ENCODE measurements at places on chromosomes 7 and 10.

DNA sequence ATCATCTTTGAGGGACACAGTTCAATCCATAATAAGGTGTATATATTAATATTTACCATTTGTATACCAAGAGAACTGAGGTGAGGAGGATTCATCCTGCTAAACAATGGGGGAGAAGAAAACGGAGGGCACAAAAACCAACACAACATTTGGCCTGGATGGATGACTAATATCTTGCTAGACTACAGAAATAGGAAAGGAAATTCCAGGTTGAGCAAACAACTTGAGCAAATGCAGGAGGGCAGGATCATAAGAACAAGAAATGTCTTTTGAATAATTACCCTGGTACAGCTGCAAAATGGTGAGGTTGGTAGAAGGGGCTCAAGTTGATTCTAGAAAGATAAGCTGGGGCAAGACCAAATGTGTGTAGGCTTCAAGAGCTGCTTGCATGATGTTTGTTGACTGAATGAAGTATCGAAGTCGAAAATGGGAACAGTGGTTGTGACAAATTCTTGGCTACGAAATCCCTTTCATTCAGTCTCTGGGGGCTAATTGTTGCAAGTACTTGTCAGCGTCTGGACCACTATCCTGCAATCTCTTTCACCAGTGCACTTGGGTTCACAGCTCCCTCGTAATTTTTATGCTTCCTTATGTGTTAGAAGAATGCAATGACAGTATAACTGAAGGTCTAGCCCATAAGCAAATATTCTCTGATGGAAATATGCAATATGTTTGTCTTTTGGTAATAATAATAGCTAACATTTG, 176.2 kb downstream of the PTEN start:
- no peak for DNase-seq

DNA sequence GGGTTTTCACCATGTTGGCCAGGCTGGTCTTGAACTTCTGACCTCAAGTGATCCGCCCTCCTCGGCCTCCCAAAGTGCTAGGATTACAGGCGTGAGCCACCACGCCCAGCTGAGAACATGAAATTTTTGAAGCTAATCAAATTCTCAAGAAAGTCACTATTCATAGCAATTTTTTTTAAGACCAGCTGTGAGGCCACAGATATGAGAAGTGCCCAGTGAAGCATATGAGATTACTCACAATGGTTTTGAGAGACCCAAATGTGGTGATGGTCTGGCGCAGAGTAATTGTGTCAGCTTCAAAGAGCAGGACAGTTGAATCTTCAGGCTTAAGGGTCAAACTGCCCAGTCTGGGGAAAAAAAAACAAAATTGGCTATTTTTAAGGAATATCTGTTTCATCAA, 16.2 kb downstream of the NCOA4 start:
- DNase-seq, result no peak

DNA sequence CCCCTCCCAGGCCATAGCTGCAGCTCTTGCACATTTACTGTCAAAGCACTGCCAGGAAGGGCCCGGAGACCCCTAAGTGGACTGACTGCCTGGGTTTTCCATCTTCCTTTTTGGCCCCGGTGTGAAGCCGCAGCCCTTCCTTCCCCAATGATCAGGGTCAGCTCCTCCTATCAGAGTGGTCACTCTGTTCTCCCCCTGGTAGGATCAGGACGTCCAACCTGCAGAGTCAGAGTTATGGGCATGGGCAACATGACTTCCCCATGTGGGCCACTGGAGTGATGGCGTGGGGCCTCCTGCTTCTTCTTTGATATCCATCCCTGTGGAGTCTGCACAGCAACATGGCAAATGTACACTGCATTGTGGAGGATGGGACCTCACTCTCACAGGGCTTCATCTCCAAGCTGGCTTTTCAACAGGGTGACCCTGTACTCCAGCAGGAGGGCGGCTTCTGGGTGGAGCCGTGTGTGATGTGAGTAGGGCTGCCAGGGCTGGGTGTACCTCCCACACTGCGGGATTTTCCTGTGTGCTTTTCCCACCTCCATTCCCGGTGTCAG, 6.4 kb upstream of the RAMP3 start:
- no peak for DNase-seq

DNA sequence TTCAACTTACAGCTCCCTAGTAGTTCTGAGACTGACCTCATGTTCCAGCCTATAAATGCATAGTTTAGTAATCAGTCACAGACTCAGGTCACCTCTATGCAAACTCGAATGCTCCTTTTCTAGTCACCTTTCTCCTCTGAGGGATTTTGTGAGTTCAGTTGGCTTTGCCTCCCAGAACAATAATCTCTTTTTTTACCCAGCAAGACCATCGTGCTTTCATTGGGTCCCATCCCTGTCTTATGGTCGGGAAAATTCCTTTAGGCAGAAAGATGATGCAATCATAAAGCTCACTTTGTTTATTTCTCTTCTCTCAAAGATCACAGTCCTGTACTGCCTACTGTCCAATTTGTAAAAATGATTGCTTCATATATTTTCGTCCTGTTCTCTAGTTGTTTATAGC, 38.4 kb downstream of the TWIST1 start:
- no peak for DNase-seq

GRCh38 chr7:149610441-149611011, 112.9 kb upstream of the ZNF746 start:
- no peak for DNase-seq

DNA sequence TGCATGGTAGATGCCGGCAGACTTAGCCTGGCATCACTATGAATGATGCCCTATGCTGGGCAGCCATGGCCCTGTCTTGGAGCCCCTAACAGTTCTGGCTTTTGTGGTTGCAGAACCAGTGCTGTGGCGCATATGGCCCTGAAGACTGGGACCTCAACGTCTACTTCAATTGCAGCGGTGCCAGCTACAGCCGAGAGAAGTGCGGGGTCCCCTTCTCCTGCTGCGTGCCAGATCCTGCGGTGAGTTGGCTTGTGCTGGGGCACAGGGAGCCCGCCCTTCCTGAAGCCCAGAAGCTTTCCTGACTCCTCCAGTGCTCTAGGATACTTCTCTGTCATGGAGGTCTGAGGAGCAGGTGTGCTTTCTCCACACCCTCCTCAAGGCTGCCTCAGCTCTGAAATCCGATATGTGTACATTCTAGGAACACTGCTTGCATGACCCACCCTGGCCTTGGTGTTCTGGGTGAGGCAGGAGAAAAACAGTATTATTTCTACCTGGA, 25.6 kb upstream of the SH2D4B start:
- no peak for DNase-seq

GRCh38 chr7:124349443-124349842, 316.6 kb upstream of the TMEM229A start:
- DNase-seq, result no peak

DNA sequence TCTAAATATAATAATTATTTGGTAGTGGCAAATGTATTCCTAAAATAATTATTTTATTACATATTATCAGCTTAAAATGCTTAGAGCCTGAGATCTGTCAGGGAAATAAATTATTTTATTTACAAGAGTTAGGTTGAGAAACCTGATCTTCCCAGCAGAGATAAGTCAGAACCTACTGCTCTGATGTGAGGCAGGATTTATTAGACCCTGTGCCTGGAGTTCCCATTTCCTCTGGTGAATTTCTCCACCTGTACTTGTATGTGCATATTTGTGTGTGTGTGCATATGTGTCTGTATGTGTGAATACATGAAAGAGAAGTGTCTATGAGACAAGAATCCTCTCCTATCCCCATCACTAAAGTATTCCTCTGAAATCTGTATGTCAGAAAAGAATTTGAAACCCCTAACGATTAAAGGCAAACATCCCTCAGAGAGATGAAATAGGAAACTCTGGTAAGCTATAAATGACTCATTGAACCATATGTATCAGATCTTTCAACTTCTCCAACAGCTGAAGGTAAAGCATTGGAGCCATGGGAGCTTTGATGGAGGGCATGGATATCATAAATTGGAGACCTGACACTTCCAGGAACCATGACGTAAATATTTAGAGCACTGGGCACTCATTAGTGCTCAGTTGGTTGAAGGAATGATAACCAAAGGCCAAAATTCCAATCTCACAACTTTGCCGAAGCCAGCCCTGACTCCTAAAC, 190.9 kb downstream of the XPNPEP1 start:
- DNase-seq, result no peak

DNA sequence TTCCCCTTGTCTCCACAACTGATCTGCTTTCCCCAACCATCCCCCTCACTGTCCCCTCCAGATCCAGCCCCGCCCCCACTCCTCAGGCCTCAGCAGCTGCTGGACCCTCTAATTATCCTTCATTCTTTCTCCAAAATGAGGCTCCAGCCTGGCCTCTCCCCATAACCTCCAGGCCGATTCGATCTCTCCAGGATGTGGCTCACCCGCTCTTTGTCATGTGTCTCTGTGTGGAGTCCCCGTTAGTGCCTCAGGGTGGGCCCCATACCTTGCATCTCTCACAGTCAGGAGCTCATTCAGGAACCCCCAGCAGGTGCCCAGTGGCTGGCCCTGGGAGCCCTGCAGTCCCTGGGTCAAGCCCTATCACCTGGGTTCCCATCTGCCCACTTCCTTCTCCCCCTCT, 1.3 kb downstream of the PILRA start:
- no peak for DNase-seq

GRCh38 chr10:110437761-110438341, 59.9 kb upstream of the DUSP5 start:
- no peak for DNase-seq

DNA sequence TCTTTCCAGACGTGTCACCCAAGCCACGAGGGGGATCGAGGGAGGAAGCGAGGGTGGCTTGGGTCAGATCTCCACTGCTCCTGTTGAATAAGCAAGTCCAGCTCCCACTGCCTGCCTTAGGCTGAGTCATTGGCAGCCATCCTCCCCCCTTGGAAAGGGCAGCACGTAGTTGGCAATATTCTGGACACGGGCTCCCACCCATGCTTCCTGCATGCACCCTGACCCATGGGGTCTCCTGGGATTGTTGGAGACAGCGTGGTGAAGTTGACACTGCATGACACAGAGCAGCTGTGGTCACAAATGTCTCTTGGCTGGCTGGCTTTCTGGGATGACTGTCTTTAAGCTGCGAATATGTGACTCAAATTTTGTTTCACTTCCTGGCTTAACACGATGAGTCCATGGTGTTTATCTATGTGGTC, 11.2 kb downstream of the BTBD16 start:
- no peak for DNase-seq

GRCh38 chr7:40836218-40836617, 701.4 kb downstream of the SUGCT start:
- DNase-seq, result no peak

- DNase-seq, result no peak
Observed at GRCh38 chr7:128026551-128026950, 4.7 kb downstream of the LRRC4 start.

DNA sequence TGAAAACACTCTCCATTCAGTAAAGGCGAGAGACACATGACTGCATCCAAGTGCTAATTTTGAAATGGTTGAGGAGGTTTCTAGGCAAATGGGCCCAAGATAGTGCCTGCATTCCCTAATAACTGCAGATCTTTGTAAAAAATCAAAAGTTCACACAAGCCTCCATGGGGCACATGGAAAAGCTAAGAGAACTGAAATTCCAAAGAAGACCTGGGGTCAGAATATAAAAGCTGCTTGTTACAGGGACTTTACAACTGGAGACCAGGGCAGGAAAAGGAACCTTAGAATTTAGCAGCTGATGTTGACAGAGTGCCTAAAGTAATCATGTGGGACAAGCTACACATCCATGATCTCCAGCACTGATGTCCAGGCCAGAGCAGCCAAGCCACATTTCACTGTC, 10.0 kb upstream of the ABI1 start:
- DNase-seq, result no peak

- no peak for DNase-seq
Observed at GRCh38 chr7:33725111-33726025, 180.0 kb upstream of the BMPER start.

GRCh38 chr10:8473205-8473604, 418.7 kb downstream of the GATA3 start:
- no peak for DNase-seq

DNA sequence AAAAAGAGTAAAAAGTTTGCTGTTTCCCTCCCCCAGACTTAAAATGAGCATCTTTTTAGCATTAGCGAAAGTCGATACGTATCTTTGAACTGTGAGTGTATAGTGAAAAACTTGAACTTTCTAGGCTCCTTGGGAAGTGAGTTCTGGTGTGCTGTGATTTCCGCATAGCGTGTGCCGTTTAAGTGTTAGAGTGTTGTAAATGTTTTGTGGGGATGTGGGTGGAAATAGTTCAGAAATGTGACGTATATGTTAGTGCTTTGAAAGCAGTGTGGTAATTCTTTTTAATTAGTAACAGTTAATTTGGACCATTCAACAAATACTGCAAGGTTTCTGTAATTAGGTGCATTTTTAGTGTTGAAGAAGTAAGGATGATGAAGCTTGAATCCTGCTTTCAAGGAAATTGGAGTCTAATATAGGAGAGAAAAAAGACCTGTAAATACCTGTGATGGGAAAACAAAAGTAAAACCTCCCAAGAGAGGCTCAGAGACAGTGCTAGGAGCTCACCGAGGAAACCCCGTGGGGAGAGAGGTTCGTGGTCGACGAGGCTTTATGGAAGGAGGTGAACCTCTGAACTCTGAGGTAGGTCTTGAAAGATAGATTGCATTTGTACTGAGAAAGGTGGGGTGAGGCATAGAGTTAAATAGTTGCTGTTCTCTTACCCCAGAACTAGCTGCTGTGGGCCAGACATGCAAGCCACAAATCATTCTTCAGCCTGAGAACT, 40.8 kb downstream of the RBM33 start:
- DNase-seq, result no peak

DNA sequence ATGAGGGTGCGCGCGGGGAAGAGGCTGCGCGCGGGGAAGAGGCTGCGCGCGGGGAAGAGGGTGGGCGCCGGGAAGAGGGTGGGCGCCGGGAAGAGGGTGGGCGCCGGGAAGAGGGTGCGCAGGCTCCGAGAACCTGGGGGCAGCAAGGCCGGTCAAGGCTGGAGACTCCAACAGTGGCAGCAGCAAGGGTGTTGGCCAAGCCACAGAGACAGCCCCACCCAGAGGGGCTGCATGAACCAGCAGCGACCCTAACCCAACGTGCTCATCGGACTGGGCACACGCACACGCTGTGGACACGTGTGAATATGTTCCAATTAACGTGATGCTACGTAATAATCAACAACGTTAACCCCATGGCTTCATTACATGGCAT, 48.8 kb downstream of the DIP2C start:
- no peak for DNase-seq

- DNase-seq, result no peak
Observed at GRCh38 chr7:157874870-157875229, 538.0 kb downstream of the DNAJB6 start.

DNA sequence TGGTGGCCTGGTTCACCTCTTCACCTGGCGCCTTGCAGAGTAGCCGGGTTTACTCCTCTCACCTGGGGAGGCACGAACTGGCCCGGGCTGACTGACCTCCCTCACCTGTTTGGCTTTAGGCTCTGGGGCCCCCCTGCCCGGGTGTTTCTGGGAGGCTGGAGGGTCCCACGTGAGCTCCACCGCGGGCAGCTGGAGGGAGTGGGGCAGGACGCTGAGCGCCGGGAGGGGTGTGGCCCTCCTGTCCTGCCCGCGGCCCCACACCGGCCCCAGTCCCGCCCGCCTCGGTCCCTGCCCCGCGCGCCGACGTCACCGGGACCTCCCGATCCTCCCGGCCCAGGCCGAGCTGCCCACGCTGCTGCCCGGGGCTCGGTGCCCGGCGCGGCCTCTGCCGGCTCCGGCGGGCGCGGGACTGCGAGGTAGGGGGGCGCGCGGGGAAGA, at the start of gene AMZ1:
TSS of gene AMZ1 (plus strand) at position 322 of the 438 bp plus-strand sequence. CDS start 12,250 bp downstream, outside the sequence.
- no peak for DNase-seq

All from stimulated activated CD8-positive, alpha-beta memory T cell treated with anti-CD3 and anti-CD28 coated beads, Interleukin-4, amount 100 ng/mL, for 48 hours (primary cell).